ENCODE measurements at places on chromosomes 1 and 21.

GRCh38 chr1:205061665-205062069, 18.7 kb downstream of the CNTN2 start:
- peak; percentile 31 for DNase-seq

- DNase-seq = no peak
Measured at GRCh38 chr1:199931666-199932377, 95.7 kb upstream of the NR5A2 start.

DNA sequence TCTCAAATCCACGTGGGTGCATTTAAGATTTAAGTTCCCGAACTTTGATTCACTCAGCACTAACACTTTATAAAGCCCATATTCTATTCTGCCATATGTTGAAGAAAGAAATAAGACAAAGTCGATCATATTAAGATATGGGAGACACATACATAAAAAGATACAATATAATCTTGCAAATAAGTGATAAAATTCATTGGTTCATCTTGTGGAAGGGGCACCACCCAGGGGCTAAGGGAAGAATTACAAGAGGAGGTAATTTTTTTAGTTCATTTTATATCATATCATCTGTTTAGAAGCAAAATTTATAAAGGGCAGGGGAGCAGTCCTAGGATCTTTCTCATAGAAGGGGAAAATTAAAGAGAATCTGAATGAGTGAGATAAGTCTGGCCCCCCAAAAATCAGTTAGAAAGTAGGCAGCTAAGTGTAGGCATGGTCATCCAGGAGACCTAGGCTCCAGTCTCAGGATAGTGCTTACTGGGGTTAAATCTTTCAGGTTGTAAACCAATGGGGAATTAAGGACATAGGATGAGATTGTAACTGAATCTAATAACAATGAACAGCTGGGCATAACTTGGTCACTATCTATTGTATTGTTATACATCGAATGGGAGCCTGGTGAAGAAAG, 124.2 kb upstream of the L1TD1 start:
- no peak for DNase-seq

- no peak for DNase-seq
Measured at GRCh38 chr1:1625404-1625775, 6.6 kb upstream of the MMP23B start.

DNA sequence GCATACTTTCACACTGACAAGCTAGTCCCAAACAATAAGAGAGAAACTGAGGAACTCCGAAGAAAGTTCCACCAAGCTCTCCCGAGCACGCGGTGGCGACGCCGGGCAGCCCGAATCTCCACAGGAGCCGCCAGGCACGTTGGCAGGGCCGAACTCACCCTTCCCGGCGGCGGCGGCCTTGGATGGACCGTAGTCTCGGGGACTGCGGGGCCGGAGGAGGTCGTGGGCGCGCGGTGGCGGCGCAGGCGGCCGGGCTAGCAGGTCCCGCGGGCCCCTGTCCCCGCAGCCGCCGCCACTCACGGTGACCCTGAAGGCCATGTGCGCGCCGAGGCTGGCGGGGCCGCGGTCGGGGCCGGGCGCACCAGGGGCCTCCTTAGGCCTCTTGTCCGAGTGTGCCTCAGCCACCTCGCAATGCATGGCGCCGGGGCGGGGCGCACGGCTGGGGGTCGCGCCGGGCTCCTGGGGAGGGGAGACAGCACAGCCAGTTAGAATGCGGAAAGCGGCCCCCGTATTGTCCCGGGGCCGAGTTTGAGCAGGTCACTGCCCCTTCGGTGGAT, 1.2 kb downstream of the GLIS1 start:
- no peak for DNase-seq

DNA sequence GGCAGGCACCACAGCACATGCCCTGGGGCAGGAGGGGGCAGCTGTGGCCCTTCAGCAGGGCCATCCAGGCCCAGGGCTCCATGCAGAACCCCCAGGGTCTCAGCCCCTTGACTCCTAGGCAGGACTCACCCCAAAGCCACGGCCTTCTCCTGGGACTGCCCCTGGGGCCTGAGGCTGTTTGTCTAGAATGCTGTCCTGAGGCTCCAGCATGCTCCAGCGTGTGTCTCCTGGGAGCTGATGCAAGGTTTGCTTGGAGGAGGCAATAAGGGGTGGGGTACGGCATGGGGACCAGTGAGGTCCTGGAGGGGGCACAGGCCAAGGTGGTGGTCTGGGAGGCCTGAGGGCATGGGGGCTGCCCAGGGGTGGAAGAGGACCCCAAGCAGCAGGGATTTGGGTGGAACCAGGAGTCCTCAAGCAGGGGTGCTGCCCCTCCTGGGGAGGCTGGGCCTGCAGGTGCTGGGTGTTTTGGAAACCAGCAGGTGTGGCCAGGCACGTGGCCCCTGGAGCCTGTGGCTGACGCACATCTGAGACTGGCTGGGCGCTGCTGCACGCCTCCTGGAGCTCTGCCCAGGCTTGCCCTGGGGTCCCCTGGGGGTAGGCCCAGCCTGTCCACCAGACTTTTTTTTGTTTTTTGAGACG, 7.8 kb upstream of the CALML6 start:
- no peak for DNase-seq

GRCh38 chr1:101460739-101461138, 223.9 kb downstream of the S1PR1 start:
- no peak for DNase-seq

DNA sequence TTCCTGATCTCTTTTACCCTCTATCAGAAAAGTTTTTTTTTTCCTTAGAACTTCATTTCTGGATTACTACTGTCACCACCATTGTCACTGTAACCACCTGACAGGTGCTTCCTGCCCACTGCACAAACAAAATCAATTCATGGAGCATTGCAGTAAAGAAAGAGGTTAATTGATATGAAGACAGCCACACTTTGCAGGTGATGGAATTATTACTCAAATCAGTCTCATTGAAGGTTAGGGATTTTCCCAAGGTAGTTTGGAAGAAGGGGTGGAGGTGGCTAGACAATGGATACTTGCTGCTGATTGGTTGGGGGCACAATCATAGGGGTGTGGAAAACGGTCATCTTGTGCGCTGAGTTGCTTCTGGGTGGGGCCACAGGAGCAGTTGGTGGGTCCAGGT, 230.8 kb upstream of the CACYBP start:
- DNase-seq = no peak
